AG20443 (cell line): ENCODE measurements at places on chromosomes 4 and X.

DNA sequence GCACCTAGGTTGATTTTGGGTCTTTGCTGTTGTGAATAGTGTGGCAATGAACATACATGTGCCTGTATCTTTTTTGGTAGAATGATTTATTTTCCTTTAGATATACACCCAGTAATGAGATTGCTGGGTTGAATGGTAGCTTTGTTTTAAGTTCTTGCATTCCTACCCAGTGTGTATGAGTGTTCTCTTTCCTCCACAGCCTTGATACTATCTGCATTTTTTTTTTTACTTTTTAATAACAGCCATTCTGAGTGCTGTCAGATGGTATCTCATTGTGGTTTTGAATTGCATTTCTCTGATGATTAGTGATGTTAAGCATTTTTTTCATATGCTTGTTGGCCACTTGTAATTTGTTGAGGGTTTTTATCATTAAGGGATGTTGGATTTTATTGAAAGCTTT is 351.8 kb upstream of the GNPDA2 start:
- no peak for DNase-seq

GRCh38 chrX:34612036-34612435 is 45.0 kb downstream of the TMEM47 start:
- DNase-seq = no peak

DNA sequence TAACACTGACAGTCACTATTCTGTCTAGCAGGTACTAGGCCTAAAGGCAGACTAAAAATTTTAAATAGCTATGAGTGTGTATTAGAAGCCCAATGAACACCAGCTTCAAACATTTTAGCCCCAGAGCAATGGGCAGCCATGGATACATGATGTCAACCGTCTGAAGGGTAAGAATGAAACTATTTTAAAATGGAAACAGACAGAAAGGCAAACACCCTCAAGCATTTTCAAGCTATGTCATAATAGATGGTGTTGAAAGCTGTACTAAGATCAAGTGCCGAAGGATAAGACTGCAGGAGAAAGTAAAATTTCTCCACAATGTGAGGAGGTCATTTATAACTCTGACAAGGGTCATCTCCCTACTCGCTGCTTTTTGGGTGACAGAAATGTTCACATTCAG is 225.0 kb downstream of the COL25A1 start:
- no peak for DNase-seq

DNA sequence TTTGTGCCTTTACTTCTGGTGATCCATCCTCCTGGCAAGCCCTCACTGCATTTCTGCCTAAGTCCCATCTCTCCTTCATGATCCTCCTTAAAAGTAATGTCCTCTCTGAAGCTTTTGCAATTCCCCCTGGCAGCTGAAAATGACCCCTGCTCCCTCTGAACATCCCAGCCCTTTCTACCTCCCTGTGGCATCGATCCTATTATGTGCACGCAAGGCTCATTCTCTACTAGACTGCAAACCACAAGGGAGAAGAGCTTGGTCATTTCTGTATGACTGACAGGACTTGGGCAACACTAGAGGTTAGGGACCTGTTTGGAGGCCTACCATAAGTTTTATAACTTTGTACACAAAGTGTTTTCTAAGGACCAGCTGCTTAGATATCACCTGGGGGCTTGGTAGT is 50.8 kb upstream of the RAP2C start:
- no peak for DNase-seq
